ENCODE measurements at places on chromosomes 7 and 10. TPM values are rescaled to one million over a fixed set of nuclear protein-coding genes. Genes with fewer than 3 reads are reported as not detected.

GRCh38 chr10:107553470-107553869 lies 389.0 kb upstream of the SORCS1 start:
- DNase-seq, result no peak

GRCh38 chr10:97686301-97686961 lies 610 bp downstream of the AVPI1 start:
- peak; percentile 37 for DNase-seq

DNA sequence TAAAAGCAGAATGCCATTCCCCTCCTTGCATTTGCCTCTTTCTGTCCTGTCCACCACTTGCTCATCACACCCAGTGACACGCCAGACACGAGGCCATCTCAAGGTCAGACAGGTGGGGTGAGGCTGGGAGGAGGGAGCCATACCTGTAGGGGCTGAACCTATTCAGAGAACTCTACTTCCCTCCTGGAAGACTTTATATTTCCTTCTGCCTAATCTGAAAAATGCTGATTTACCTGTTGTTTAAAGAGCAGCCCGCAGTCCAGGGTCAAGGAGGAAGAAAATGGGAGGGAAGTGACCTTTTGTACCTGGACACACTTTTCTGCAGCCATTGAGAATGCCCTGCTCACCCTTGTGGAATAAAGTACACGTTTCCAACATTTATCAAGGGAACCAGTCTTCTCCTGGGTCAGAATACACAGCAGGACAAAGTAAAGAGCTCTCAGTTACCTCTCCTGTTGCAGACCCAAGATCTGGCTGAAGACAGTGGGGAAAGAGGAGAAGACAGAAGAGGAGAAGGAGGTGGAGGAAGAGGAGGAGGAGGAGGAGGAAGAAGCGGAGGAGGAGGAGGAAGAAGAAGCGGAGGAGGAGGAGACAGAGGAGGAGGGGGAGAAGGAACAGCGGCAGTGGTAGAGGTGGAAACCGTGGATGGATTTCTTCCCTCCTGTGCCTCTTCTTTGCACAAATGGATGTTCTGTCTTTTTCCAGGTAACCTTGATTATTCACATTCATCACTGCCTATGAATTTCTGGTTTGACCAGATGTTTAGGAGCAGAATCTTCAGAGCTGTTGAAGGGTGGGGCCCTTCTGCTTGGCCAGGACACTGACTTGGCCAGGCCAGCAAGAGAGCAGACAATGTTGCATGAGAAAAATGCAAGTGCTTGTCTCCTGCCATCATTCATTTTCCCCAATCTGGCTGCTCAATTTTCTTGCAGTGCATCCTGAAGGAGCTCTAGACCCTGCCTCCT lies 1.2 kb upstream of the BLNK start:
- no peak for DNase-seq

CDHR1 gene
- total RNA-seq, result not detected

DNA sequence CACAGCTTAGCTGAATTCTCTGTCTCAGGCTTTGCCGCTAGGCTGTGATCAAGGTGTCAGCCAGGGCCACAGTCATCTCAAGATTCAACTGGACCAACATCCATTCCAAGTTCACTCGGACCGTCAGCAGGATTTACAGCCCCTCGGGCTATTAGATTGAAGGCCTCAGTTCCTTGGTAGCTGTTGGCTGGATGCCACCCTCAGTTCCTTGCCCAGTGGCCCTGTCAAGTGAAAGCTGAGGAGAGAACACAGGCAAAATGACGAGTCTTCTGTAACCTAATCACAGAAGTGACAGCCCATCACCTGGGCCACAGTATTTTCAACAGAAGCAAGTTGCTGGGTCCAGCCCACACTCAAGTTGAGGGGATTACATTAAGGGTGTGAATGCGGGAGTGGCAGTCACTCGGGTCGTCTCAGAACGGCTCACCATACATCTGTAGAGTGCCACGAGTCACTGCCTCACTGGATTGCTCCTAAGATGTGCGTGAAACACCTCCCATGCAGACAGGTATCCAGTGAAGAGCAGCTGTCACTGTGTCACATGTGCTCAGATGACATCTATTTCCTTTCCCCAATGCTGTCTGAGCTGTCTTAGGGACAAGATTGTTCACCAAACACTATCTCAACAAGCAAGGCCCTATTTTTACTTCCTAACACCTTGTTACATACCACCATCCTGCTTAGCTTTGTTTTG lies 78.9 kb upstream of the PRLHR start:
- no peak for DNase-seq

ACSM6 gene
- not detected for total RNA-seq

DNA sequence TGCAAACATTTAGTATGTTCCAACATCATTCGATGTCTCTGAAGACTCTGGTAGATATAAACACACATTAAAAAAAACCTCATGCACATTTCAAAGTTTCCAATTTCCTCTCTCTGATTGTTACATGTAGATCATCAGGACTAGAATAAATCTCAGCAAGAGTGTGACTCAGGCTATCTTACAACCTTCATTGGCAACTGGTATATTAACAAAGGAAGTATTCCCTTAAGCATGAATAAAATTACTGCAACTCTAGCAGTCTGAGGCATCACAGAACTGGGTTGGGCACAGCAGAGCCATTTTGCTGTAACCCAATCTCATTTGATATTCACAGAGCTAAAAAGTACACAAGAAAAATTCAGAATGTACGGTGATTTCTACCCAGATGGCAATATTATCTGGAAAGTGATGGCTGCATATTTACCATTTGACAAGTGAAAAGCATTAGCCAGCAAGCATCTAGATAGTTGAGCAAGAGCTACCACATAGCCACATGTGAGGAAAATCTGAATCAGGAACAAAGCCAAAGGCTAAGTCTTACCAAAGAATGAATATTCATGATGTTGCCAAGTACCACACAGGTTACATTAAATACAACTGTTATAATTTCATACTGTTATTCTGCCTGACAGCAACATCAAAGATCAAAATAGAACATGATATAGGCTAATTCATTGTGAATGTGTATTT lies 232.2 kb downstream of the CRPPA start:
- no peak for DNase-seq

GRCh38 chr7:778968-779451 lies 51.9 kb upstream of the PRKAR1B start:
- peak; percentile 38 for DNase-seq

GRCh38 chr7:78125884-78126283 lies 327.3 kb downstream of the PHTF2 start:
- DNase-seq, result no peak

DNA sequence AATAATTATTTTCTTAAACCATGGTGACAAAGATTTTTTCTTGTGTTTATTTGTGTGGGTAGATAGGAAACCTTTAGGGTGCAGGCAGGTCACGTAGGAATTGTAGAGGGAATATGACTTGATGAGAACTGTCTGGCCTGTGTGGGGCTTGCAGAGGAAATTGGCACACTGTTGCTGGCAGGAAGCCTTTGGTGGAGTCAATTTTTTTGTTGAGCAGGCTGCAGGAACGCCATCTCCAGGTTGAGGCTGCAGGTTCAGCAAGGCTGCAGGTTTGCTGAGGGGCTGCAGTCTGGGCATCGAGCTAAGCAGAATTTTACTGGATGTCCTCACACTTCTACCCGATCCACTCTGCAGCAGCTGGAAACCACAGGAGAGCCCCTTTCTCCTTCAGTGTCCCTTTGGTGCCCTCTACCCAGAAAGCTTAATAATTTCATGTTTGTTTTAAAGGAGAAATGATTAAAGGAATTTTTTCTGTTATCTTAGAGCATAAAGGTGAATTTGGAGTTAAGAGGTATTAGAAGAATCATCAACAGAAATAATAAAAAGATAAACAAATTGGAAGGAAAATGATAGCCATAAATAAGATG lies 37.0 kb downstream of the TBC1D12 start:
- no peak for DNase-seq

DNA sequence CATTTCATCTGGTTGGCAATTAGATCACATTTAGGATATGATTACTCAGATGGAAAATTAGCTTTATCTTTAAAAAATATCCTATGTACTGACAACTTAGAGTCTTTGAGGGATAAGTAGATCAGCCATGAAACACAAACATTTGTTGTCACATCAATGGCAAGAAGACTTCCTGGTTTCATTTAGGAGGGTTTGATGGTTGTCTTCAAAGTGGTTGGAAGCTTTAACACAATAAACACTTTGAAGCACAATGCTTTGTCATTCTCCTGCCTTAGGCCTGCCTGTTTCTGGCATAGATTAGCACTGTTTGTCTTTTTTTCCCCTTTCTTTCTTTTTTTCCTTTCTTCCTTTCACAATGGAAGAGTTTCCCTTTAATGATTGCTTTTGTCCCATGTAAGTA lies 20.5 kb downstream of the INHBA start:
- DNase-seq, result no peak

DNA sequence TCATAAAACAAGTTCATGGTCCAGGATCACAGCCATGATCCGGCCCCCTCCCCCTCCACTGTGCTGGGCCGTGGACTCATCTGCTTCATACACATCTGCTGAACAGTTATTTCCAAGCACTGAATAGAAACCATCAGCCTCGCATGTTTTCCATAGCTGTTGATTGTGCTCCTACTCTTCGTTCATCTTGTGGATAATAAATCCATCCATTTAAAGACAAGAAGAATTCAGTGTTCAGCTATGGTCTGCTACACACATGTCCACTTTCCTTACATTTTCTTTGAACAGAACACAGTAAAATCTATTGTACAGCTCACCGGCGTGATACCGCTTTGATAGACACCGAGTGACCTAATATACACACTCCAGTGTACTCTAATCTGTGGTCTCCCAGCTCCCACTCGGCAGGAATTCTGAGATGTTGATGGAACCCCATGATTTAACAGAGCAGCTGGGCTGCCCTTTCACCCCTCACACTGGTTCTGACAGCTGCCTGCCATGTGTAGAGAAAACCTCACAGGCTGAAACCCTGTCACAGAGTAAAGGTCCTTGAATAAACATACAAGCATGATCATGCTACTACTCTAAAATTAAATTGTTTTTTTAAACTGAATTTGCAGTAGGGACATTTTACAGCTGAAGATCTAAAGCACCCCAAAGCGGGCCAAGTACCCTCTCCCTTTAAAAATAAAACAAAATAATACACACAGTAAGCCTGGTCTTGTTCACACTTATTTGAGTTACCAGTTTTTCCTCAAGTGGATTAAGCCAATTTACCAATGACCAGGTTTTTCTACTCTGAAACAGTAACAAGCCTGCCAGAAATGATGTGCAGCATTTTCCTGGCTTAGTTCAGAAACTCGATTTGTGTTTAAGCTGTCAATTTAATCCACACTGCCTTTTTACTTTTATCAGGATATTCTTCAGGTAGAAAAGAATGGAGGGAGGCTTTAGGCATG lies 95.1 kb upstream of the FZD1 start:
- DNase-seq, result no peak

DNA sequence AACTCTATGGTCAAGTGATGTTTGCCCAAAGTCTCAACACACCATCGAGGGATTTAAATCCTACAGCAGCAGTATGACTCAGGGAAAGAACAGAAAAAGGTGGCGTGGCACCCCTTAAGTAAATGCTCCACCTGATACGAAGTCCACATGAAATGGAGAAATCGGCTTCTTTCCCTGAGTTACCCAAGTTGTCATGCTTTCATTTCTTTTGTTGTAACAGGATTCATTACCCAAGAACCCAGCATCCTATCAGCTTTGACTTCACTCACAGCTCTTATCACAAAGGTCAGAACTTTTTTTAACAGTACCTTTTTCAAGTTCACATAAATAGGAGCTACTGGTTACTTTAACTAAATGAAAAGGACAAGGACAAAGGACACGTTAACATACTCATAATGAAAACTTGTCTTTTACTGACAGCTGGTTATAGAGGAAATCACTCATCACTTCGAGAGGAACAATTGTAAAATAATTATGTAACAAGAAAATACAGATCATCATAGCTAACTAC lies 219.8 kb upstream of the FRMD4A start:
- no peak for DNase-seq

Data from Caki2 (cell line).